AG09309 (cell line): ENCODE measurements at places on chromosomes 2 and 18.

DNA sequence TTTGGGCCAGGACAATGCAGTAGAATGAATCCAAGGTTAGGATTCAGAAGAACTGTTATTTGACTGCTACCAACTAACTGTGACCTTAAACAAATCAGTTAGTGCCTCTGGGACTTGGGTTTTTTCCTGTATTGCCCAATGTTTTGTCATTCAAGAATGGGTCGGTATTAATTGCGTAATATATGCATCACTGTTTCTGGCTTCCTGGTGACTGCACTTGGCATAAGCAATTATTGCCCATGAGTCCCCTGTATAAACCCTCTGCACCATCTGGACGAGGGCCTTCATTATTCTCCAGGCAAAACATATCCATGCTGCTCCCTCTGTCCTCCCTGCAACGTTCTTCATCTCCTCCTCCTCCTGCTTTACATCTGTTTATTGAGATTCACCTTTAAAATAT is 255.8 kb upstream of the LRRTM1 start:
- no peak for DNase-seq

GRCh38 chr2:23434721-23435121 is 49.7 kb downstream of the KLHL29 start:
- DNase-seq = no peak

- no peak for DNase-seq
These were observed 54.7 kb upstream of the RAB6D start for GRCh38 chr2:131418625-131419024.

DNA sequence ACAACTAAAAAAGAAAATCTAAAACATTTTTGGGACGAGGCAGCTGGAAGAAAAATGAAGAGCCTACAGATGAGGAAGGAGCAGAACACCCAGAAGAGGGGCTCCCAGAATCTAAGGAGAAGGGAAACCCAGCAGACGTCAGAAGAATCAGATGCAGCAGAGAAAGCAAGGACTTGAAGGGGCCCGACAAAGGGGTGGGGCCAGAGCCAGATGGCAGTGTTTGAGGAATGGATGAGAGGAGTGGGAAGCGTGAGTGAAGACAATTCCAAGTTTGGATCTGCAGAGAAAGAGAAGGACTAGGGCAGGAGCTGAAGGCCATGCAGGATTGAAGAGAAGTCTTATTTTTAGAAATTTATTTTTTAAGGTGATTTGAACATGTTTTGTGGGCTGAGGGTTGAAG is 19.3 kb downstream of the PTMA start:
- DNase-seq = no peak

DNA sequence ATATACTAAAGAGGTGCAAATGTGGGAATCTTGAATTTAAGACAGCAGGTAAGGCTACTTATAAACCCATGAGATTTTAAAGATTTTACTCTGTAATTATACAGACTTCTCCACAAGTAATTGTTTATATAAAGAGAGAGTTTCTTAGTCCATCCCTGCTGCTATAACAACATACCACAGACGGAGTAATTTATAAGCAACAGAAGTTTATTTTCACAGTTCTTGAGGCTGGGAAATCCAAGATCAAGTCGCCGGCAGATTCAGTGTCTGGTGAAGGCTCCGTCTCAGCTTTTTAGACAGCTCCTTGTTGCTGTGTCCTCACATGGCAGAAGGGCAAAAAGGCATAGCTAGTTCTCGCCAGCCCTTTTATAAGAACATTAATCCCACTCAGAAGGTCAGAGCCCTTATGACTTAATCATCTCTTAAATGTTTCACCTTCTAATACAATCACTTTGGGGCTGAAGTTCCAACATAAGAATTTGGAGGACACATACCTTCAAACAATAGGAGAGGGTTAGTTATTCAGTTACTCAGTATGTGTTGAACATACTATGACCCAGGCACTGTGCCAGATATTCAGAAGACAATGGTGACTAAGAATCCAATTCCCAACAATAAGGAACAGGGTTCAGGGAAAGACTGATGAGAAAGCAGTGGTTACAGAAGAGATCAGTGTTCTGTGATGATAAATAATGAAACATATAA is 466.0 kb downstream of the RIT2 start:
- DNase-seq = no peak

- no peak for DNase-seq
These were observed 1.3 kb downstream of the NGEF start for GRCh38 chr2:233011702-233012131.
